Hepatic stellate cell (primary cell): ENCODE measurements at places on chromosomes 4 and X.

DNA sequence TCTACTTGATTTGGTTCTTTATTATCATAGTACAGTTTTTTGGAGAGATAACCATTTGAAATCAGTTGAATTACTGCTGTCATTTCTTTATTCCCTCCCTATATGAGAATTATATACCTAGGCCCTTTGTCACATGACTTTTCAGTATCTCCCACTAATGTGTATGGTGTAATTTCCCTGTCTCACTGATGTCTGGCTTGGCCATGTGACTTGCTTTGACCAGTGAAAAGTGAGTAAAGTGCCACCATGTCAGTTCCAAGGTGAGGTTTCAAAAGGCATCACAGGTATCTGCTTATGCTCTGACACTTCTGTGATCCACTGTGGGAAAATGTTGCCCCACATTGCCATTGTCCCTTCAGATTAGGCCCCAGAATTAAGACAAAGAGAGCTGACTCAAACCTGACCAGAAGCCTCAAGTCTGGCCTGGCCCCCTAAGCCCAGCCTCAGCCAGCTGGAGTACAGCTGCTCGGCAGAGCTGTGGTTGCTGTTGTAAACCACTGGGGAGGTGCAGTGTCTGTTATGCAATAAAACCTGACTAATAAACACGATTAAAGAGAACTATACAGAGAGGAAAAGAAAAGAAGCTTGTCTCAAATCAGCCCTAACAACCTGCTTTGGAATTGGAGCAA is 27.5 kb downstream of the SETD7 start:
- DNase-seq = peak; percentile 40

GRCh38 chrX:71439896-71440295 is 73.7 kb downstream of the TAF1 start:
- no peak for DNase-seq

GRCh38 chrX:39955625-39956024 is 142.1 kb downstream of the BCOR start:
- no peak for DNase-seq

GRCh38 chr4:60216752-60217151 is 983.4 kb upstream of the ADGRL3 start:
- DNase-seq = no peak

DNA sequence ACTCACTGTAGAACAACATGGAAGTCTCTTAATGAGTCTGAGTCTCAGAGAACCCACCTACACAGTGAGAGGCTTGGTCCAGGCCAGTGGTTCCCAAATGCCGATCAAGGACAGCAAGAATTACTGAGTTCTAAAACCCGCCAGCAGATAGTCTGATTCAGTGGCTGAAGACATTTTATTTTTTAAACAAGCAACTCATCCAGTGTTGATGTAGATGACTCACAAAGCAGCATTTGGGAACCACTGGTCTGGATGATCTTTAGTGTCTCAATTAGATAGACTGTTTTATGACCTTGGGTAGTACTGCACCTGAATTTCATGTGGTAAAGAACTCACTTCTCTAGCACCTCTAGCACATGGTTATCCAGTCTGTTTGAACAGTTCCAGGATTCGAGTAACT is 193.6 kb downstream of the FBXW7 start:
- no peak for DNase-seq

GRCh38 chr4:145066063-145066501 is 31.9 kb downstream of the ANAPC10 start:
- DNase-seq = no peak

DNA sequence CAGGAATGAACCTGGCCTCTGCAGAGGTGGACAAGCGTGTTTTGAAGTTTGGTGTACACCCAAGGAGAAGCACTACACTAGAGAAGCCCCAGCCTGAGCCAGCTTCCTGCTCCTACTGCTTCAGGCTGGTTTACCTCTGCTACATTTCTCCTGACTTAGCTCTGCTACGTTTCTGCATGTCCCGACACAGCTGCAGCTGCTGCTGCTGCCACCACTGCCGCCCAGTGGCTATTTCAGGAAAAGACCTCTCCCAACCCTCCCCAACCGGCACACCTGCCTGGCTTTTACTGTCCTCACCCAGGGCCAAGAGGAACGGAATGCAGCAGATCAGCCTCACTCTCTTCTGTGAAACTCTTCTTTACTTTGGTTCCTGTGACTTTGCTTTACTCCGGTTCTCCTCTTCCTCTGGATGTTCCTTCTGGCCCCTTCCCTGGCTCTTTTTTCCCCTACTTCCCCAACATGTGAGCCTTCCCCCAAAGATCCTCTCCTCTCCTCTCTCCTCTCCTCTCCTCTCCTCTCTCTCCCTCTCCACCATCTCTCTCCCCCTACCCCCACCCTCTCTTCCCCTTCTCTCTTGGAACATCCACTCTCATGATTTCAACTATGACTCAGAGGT is 3.1 kb upstream of the P2RY4 start:
- DNase-seq = peak; percentile 27

DNA sequence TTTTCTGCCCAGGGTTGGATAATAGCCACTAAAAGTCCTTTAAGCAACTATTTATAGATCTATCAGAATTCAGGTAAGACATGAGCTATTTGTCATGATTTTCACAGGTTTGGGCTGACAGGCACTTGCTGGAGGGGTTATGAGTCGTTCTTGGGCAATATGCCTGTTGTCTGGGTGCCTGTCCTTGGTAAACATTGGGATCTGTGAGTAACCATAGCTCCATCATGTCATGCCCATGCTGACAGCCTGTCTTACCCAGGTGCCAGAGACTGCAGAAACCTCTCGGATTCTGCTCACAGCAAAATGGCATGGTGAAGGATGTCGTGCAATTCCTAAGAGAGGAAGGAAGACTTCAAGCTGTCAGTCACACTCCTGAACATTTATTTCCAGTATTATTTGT is 116.0 kb upstream of the PUDP start:
- no peak for DNase-seq
